ENCODE measurements at places on chromosomes 1 and 21.

GRCh38 chr1:200336901-200337391, 72.9 kb downstream of the ZNF281 start:
- DNase-seq, result no peak

DNA sequence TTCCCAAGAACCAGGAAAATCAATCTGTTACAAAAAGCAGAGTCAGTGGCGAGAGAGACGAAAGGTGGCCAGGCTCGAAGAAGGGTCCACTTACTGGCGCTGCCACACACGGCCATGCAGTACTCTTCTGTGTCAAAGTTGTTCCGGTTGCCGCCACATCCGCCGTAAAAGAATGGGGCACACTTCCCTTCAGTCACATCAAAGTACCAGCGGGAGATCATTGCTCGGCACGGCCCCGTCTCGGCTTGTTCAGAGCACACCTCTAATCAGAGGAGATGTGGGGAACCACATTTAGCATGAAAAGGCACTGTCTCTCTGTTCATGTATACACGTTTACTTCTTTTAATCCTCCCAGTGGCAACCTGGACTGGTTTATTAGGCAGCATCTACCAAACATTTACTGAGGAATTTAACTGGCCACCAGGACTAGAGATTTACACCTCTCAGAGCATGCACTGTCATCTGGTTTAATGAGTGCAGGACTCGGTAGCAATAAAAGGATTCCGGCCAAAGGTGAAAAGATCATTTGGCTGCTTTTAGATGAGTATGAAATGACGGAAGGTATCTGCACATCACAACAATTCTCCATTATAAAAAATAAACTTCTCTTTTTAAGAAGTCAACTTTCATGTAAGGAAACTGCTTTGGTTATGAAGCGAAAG, 170.5 kb downstream of the APP start:
- no peak for DNase-seq

DNA sequence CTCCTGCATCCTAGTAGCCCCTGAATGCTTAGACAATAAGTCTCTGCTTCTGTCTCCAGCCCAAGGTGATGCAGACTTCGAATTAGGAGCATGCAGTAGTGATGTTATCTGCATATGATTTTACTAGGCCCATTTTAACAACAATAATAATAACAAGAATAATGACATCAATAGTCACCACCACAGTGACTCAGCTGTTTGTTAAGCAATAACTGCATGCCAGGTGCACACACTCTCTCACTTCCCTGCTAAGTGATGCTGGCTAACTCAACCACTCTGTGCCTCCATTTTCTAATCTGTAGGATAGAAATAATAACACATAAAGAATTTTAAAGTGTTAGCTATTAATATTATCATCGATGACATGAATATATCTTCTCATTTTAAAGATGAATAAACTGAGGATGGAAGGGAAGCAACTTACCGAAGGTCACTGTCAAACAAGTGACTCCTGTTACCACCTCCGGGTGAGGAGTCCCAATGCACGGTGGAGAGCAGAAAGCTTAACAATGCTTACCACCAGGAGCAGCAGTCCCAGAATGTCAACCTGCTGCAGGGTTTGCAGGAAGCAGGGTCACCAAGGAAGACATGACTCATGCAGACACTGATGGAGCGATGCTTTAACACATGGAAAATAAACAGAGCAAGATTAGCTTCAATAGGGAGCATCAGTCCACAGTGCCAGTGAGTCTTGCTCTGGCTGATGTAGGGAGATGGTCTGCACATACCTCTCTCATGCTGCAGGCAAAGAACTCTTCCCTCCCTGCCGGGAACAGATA, 290.2 kb downstream of the SPATA17 start:
- DNase-seq, result no peak

DNA sequence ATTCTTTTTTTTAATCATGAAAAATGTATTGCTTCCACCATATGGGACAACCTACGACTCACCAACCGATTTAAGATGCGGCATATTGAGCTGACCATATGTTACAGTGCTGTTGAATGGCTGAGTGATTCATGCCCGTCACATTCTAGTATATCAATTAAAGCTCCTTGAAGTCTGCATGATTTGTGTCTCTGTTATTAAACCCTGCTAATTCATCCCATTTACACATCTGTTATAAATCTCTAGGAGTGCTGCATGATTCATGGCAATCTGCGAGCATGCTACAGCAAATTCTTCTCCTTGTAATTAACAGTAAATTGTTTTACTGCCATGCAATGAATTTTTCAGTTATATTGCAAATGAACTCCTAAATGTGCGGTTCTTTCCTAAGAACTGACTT, 239.8 kb downstream of the USH2A start:
- DNase-seq, result peak; percentile 96

GRCh38 chr1:32071758-32072621, 749 bp upstream of the TMEM39B start:
- DNase-seq, result no peak

- no peak for DNase-seq
Observed at GRCh38 chr1:30804352-30804751, 46.8 kb upstream of the LAPTM5 start.

- no peak for DNase-seq
Observed at GRCh38 chr1:77412069-77412819, 130.4 kb downstream of the AK5 start.

GRCh38 chr1:14944471-14944985, 209.0 kb upstream of the TMEM51 start:
- no peak for DNase-seq

DNA sequence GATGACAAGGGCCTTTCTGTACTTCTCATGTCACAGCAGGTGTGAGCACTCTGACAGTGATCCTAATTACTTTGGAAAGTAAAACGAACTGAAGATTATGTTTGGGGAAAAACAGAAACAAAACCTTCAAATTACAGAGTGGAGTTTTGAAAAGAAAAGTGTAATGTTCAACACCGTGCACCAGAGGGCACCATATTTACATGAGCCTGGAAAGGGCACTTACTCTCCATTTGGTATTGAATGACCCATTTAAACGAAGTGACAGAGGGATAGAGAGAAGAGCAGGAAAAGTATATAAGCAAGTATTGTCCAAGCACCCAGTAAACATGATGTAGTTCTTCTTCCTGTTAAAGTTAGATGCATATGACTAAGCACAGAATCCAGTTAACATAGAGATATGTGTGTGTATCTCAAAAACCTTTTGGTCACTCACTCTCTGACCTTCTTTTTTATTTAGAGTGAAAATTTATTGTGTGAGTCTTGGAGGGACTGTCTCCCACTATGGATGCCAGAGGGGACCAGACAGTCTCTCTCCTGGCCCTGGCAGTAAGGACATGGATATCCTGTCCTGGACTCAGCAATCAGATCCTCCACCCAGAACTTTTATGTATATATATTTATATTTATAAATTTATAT, 3.8 kb upstream of the RGSL1 start:
- peak; percentile 46 for DNase-seq

- DNase-seq, result no peak
Observed at GRCh38 chr1:200415227-200415626, 5.4 kb upstream of the ZNF281 start.

DNA sequence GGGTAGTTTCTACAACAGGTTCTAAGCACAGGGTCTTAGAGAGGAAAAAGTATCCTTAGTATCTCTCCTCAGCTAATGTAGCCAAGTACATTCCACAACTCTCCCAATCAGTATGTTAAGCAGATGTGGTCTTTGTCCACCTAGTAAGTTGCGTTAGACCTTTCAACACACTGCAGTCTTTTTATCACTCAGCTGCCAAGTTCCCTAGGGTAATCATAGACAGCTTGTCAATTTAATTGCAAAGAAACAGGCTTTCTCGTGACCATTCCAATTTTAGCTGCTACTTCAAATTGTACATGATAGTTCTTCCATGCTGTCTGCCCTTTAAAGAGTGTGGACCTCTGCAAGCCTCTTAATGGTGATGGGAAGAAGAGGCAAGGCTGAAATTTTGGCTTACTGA, 211.8 kb upstream of the PKN2 start:
- no peak for DNase-seq

DNA sequence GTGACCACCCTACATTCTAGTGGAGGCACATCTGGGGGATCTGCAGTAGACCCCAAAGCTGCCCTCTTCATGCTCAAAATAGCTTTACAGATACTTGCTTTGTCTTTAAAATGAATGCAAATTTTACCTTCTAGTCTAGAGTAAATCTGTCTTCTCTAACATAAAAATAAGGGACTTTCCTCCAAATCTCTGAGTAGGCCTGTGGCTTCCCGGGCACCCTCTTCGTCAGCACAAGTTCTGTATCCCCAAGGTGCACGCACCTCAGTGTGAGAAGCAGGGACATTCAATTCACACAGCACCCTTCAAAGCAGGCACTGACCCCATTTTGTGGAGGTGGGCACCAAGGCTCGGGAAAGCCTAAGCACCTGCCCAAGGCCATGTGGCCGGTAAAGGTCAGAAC, 19.0 kb downstream of the MEF2D start:
- no peak for DNase-seq

GRCh38 chr1:94258873-94259331, 21.5 kb upstream of the ARHGAP29 start:
- DNase-seq, result no peak

Data from NCI-H1694 (cell line).